Iris pigment epithelial cell (primary cell): ENCODE measurements at places on chromosomes 5 and 9.

DNA sequence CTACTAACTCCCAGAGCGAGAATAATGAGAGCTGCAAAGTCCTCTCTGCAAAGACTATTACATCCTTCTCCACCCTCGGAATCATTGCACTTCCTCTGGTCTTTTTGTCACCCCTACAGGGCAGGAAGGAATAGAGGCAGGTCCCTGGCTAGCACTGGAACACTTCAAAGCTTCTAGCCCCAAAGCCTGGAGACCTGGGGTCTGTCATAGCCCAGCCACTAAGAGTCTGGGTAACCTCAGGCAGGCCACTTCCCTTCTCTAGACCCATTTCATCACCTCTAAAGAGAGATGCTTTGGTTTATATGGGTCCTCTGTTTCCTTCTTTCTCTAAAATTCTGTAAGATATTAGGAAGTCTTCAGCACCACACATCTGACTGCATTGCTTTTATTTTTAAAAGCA lies 6.7 kb downstream of the ADRB2 start:
- no peak for DNase-seq

GRCh38 chr9:100926366-100926765 lies 102.2 kb upstream of the PLPPR1 start:
- no peak for DNase-seq

- DNase-seq = no peak
Measured at GRCh38 chr5:76952795-76953536, at the start of gene CRHBP. Gene CRHBP, plus strand, starts transcription at chr5:76953045. Its CDS starts 90 bp downstream, at chr5:76953135.

DNA sequence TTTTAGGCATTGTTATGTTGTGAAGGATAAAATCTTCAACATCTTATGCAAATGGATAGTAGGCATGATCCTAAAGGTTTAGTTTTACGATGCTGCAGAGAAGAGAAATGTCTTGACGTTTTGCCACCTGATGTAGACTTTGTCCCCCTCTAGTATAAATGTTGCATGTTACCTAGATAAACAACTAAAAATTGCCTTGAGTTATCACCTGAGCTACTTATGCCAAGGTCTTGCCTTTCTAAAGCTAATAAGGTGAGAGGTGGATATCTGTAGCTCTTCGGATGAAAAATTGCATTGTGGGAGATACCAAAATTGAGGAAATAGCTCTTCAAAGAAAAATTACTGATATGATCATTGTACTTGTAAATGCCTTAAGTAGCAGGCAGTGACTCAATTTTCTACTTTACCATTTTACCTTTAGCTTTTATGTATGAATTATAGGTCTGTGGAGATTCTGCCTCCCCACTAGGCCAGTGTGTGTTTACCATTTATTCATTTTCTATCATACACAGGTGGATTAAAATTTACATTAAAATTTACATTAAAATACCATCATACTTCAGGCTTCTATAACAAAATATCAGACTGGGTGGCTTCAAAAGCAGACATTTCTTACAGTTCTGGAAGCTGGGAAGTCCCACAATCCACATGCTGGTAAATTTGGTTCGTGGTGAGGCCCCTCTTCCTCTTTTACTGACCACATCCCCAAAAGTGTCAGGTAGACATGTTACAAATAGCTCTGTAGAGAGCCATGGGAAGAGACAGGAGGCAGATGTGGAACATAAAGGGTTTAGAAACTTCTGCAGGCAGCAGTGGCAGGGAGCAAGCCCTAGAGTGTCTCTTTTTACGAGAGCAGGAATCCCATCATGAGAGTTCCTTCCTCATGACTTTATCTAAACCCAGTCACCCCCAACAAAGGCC lies 100.7 kb upstream of the ERBIN start:
- DNase-seq = no peak

DNA sequence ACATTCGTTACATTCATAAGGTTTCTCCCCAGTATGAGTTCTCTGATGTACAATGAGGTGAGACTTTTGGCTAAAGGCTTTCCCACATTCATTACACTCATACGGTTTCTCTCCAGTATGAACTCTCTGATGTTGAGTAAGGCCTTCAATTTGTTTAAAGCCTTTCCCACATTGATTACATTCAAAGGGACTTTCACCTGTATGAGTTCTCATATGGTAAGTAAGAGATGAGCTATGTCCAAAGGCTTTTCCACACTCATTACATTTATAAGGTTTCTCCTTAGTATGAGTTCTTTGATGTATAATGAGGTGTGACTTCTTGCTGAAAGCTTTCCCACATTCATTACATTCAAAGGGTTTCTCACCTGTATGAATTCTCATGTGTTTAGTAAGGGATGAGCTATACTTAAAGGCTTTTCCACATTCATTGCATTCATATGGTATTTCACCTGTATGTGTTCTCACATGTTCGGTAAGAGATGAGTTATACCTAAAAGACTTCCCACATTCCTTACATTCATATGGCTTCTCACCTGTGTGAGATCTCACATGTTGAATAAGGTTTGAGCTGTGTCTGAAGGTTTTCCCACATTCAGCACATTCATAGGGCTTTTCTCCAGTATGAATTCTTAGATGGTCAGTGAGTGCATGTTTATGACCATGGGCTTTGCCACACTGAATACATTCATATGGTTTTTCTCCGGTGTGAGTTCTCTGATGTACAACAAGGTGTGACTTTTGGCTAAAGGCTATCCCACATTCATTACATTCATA lies 13.5 kb downstream of the ZFP37 start:
- peak; percentile 7 for DNase-seq

GRCh38 chr9:16824545-16825330 lies 45.7 kb downstream of the BNC2 start:
- DNase-seq = peak; percentile 72

DNA sequence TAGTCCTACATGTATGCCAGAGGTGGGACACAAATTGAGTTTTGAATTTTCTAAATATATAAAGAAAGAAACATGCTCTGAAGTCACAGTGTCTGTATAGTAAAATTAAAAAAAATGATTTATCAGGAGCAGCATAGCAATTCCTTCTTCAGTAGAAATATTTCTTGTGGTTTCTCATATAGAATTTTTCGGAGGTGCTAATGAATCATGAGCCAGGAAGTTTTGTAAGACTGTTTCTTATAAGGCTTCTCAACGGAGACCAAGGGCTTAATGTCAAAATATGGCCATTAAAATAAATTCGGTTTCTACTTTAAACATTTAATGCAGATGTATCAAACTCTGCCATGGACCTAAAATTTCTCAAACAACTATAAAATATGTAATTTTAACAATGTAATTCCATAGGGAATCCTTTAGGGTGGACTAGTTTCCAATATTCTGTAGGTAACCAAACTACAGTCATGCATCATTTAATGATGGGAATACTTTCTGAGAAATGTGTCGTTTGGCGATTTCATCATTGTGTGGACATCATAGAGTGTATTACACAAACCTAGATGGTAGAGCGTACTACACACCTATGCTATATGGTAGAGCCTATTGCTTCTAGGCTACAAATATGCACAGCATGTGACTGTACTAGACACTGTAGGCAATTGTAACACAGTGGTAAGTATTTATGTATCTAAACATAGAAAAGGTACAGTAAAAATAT lies 66.3 kb downstream of the ANKRD55 start:
- peak; percentile 50 for DNase-seq

GRCh38 chr5:55771175-55771655 lies 33.4 kb downstream of the DDX4 start:
- DNase-seq = peak; percentile 30

GRCh38 chr5:142803428-142804125 lies 33.4 kb downstream of the ARHGAP26 start:
- peak; percentile 75 for DNase-seq

DNA sequence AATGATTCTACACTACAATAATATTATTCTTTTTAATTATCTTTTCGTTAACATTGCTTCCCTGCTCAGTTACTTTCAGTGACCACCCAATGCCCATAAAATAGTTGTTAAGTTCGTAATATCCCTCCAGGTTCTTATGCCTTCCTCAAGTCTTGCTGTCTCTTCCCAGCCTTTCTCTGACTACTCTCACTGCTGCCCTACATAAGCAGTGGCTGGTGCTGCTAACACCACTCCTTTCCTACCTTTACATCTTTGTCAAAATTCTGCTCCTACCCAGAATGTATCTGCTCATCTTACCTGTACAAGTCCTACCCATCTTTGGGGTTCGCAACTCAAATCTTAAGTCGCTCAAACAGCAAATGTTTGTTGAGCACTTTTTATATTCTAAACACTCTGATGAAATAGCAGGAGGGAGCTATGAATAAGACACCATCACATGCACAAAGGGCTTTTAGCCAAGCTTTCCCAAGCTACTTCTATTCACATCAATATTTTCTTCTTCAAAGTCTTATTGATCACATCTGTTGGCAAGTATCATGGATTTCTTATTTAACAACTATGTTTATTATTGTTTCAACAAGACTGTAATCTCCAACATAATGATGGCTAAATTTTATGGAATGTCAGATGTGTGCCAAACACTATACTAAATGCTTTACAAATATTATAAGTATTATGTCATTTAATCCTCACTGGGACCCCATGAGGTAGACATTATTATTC lies 29.5 kb downstream of the SLC25A46 start:
- DNase-seq = peak; percentile 66

GRCh38 chr5:7850395-7851239 lies at the start of gene CFAP90:
Gene CFAP90, minus strand, starts transcription at chr5:7851133. Its CDS starts 112 bp downstream, at chr5:7851021.
- DNase-seq = peak; percentile 57

DNA sequence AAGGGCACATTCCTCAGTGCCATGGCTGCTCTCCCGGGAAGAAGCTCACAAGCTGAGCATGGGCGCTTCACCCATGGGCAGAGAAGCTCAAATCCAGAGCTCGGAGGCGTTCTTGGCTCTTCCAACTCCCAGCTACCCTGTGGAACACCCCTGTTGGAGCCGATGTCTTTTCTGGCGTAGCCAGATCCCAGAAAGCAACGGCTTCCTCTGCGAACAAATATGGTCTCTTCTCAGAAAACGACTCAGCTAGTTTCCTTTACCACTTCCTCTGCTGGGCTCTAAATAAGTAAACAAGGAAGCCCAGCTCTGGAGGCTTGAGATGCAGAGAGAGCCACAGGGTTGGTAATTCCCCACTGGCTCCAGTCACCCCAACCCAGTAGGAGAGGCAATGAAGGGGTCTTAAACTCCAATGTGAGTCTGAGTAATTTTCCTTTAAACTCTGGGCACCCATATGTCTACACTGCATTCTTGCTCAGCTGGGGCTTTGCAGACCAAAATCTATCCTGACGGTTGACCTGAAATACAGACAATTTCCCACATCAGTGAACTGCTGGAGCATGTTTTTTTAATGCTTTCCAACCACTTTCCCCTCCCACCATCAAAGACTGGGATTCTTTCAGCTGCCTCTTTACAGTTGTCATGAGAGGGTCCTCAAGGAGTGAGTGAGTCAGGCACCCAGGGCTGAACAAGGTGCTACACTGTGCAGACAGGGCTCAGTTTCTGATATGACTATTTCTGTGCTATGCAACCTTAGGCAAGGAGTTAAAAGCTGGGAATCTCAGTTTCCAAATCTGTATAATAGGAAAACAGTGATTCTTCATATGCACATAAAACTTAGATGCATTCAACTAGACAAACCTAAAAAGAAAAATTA lies at the start of gene LCP2:
Gene LCP2 (minus strand): TSS at position 189 of the 874 bp plus-strand sequence. CDS start 166 bp downstream, at position 23.
- DNase-seq = no peak

GRCh38 chr5:57175551-57176309 lies 1.9 kb downstream of the GPBP1 start:
- DNase-seq = no peak

DNA sequence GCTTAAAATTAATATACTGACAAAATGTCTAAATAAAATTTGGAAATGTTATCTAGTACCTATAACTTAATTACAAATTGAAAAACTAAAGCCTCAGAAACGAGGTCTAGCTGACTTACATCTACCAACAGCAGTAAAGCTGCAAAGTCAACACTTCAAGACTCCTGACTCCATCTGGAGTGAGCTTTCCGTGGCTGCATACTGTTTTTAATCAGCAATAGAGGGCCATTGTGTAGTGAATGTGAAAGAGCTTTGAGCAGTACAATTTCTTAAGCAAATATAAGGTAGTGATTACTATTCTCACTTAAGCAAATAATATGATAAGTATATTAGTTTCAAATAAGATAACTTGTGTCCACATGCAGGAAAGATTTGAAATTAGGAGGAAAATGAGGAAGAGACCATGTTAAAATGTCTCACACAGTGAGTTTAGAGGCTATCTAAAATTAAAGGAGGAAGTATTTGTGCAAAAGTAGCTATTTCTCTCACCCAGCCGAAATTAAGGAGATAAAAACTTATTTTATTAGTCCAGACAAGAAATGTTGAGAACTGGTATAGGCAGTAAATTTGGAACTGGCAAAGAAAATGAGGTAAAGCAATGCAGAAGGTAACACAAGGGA lies 6.4 kb downstream of the SPINK6 start:
- DNase-seq = no peak

- DNase-seq = no peak
Measured at GRCh38 chr9:136824496-136825225, 16.9 kb downstream of the RABL6 start.

DNA sequence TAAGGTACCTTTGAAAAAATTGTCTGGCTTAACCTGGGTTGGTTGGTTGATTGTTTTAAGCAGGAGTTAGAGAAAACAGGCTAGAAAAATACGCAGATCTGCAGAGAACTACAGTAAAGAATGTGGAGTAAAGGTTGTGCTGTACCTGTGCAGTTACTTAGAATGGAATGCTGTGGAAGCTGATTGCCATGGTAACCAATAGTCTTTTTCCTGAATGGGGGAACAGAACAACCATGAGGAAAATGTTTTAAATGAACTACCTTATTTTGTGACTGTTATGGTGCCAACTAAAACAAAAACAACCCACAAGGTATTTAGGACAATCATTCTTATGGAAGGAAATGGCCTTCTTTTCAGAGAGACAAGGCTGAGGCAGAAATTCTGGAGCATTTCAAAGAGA lies 4.8 kb upstream of the HOMER1 start:
- no peak for DNase-seq

DNA sequence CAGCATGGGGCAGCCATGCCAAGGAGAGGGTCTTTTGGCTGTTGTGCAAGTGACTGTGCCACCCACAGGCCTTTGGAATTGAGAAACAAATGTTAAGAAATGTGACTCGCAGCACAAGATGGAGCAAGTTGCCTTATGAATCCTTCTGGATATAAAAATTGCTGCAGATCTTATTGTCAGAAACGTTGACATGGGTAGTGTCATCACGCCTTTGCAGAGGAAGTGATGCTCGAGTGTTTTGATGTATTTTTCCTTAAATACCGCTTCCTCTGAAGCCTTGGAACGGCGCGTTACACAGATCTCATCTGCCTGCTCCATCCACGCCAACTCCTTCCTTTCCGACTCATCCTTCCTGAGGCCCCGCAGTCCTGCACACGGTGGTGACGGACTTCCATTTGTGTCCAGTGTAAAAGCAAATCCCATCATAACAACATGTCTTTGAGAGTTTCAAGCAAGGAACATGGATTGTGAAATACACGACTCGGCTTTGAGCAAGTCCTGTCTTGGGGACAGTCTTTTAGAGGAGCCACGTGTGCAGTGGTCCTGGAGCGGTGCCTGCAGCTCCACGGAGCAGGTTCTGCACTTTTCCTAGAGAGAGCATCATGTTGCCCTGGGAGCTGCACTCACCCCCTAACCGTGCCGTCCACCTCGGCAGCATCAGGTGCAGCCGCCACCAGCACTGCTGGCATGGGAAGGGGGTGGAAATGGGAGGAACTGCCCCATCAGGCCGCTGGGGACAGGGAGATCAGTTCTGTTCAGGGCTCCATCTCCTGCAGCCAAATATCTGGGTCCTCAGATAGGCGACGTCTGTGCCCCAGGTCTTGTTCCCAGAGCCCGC lies 15.1 kb downstream of the ROPN1L start:
- DNase-seq = peak; percentile 45

- no peak for DNase-seq
Measured at GRCh38 chr5:44697025-44697424, 111.7 kb upstream of the MRPS30 start.

GRCh38 chr9:95635986-95636671 lies 119.4 kb upstream of the PTCH1 start:
- peak; percentile 5 for DNase-seq

GRCh38 chr9:100466829-100467221 lies 6.1 kb upstream of the TMEFF1 start:
- DNase-seq = no peak
